ENCODE measurements at places on chromosomes 4 and X.
A peak's percentile ranks its signal among the peaks of the same experiment; 100 is the strongest.

- no peak for DNase-seq
Observed at GRCh38 chrX:77434962-77435361, 12.2 kb upstream of the FGF16 start.

DNA sequence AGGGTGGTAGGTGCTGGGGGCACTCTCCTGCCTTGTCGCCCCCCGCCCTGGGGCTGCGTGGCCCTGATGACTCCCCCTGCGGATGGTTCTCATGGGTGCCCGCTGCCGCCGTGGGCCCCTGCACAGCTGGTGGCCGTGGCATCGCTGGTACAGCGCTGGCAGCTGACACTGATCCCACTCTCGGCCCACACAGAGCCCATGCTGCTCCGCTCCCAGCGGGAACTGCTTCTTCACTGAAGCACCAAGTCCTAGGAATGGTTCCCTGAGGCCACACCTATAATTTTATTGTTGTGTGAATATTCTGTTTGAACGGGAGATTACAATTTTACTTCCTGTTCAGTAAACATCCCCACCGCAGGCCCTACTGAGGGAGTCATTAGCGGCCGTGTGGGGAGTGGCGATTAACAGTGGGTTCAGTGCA lies 138.6 kb upstream of the NKX1-1 start:
- DNase-seq = no peak

DNA sequence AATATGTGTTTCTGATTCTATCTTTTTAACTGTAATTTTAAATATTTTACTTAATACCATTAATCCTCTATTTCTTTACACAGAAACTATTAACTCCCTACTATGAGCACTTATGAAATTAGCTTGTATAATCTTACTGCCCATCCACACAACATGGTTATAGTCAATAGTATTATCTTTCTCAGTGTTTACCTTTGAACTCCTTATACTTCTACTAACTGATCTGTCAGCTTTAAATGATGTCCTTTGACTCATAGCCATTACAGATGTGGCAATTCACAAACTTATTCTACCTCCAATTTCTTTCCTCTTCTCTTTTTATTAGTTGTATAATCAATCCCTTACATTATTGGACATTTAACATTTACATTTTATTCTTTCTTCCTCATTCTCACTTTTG lies 5.5 kb downstream of the SEC31A start:
- DNase-seq = no peak

DNA sequence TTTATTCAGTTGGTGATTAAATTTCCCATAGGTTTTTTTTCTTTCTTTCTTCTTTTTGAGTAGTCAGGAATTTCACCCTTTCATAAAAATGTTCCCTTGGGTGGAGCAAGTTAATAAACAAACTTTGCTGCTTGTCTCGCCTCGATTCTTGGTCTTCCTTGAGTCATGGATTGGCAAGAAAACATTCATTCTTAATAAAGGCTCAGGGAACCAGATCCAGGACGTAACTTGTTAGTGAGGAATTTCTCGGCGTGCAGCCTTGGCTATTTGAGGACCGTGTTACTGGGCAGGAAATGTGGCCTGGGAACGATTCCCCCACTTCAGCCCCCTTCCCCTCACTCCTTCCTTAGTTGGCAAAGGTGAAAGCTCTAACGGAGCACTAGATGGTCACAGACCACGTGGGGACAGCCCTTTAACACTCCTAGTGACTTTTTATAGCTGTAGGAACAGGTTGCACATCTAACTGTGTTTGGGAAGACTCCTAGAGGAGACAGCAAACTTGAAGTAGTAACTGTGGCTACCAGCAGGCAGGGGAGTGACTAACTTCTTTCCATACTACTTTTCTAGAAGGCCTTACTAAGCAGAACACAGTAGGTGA lies 106.8 kb downstream of the UCHL1 start:
- DNase-seq = no peak

DNA sequence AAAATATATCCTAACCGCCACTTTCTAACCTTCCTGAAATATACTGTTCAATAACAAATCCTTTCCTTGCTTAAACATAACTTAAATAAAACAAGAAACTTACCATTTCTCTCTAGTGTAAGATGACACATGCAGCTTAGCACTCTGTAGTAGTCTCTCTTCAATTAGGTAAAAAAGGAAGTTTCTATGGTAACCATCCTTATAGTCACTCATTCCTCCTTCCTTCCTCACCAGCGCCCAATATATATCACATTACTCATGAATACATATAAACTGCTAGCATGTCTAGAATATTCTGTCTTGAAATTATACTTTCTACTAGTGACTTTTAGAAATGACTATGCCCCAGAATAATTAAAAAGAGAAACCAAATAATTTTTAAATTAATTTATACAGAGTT lies 112.2 kb downstream of the SNCA start:
- DNase-seq = no peak

DNA sequence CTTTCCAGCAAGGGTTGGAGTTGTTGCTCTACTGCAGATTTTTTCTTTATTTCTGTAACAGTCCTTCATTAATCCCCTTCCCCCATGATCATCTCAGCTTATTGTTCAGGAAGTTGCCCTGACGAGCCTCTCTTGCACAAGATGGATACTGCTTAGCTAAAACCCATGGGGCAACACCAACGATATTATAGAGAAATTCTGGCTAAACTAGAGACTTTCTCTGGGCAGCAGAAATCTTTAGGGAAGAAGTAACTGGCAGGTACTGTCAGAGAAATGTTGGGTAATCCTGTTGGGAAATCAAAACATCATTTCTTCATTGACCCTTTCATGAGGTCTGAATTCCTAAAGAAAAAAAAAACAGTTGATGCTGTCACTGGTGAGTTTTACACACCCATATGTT lies 921.3 kb downstream of the NLGN4X start:
- no peak for DNase-seq

DNA sequence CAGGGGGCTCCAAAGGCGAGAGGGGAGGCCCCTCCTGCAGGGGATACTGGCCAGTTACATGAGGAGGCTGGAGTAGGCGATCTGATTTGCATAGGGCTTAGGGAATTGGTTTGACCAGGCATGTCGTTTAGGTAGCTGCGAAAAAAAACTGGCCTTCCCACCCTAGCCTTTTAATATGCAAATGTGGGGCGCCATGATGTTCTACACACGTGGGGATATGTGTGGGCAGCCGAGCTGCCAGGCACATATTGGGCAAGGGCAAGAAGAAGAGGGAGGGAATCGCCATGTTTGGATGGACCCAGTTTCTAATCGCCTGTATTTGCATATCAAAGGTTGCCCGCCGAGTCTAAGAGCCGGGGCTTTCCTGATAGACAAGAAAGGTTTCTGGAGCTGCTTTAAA lies 121.3 kb downstream of the PRKX start:
- DNase-seq = no peak

- DNase-seq = no peak
Observed at GRCh38 chr4:3463556-3464348, 646 bp downstream of the DOK7 start.

- DNase-seq = no peak
Observed at GRCh38 chr4:186624951-186625350, 69.6 kb upstream of the MTNR1A start.

GRCh38 chrX:39969819-39970504 lies 127.8 kb downstream of the BCOR start:
- DNase-seq = no peak

- DNase-seq = no peak
Observed at GRCh38 chrX:109952050-109952449, 50.9 kb upstream of the TMEM164 start.

- DNase-seq = no peak
Observed at GRCh38 chr4:79864500-79865200, 208.4 kb downstream of the ANTXR2 start.

GRCh38 chr4:163895378-163896005 lies 401.0 kb downstream of the TMA16 start:
- DNase-seq = peak; percentile 2

DNA sequence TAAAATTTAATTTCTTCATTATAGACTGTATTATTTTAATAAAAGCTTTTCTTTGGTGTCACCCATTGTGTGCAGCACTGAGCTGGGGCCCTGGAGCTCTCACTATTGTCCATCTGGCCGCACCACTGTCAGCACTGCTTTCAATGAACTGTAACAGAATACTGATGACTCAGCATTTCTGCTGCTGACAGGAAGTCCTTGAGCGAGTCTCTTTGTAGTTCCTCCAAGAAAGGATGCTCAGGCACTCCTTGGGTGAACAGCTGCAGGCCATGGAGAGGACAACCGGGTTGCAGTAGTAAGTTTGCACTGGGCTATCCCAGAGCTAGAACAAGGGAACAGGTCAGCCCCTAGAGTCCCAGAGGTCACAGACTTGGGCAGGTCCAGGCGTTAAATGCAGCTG lies 81.6 kb downstream of the SORBS2 start:
- DNase-seq = no peak

DNA sequence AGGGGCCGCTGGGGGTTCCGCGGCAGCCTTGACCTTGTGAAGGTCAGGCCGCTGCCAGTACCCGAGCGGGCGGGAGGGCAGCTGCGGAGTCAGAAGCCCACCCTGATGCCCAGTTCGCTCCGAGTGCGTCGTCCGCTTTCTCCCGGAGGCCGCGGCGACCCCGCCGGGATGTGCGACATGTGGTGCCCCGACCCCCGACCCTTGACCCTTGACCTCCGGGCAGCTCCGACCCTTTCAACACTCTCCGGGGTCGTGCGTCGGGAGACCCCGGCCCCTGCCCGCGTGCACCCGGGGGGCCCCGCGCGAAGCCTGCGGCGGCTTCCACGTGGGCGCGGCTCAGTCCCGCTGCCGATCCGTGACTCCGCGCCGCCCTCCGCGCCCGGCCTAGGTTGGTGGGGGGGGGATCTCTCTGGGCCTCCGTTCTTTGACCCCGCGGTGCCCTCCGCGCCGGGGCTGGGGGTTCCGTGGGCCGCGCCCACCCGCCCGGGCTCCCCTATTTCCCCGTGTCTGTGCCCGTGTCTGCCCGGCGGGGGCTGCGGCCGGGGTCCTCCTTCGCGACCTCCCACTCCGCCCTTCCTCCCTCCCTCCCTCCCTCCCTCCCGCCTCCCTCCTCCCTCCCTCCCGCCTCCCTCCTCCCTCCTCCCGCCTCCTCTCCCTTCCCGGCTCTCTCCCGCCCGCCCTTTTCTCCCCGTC lies 609 bp upstream of the SLC25A6 start:
- no peak for DNase-seq

GRCh38 chr4:114019276-114019968 lies 40.0 kb upstream of the ARSJ start:
- no peak for DNase-seq

DNA sequence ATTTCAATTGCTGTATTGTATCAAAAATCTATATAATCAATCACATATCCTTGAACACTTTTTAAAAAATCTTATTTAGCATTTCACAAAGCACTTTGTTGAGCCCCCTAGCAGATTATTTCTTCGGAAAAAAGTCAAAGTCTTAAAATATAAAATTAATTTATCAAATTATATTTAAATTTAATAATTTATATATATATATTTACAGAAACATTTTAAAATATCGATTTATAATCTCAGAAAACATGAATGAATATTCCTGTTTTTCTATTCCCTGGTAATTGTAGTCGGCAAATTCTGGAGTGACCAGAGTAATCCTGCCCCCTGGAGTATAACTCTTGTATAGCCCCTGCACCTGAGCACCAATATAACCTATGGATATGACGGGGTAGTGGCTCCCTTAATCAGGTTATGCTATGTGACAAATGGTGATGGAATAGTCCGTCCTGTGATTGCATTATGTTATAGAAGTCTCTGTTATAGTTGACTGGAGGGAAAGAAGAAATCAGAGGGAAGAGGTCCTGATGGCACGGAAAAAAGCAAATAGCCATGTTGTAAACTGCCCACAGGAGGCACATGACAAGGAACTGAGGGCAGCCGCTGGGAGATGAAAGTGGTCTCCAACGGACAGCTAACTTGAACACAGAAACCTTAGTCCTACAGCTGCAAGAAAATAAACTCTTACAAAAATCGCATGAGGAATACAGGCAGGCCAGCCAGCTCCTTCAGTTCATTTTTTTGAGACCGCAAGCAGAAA lies 1092.3 kb downstream of the ARAP2 start:
- no peak for DNase-seq

- no peak for DNase-seq
Observed at GRCh38 chr4:156422576-156422975, 468.9 kb upstream of the CTSO start.

GRCh38 chr4:135269125-135269890 lies 1067.7 kb upstream of the PABPC4L start:
- DNase-seq = no peak

DNA sequence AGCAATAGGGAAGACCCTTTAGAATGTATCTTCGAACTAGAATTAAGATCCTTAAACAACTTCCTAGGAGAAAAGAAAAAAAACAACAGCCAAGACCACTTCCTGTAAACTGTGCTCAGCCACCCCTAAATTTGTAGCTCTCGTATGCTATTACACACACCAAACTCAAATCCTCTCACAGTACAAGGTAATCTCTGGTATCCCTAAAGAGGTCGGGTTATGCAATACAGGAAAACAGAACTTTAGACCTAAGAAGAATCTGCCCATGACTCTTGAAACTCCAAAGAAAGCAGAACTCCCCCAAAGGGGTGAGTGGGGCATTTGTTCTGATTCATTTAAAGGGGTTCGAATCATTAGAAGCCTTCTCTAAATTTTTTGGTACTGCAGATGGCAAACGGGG lies 170.9 kb upstream of the CASK start:
- DNase-seq = no peak

DNA sequence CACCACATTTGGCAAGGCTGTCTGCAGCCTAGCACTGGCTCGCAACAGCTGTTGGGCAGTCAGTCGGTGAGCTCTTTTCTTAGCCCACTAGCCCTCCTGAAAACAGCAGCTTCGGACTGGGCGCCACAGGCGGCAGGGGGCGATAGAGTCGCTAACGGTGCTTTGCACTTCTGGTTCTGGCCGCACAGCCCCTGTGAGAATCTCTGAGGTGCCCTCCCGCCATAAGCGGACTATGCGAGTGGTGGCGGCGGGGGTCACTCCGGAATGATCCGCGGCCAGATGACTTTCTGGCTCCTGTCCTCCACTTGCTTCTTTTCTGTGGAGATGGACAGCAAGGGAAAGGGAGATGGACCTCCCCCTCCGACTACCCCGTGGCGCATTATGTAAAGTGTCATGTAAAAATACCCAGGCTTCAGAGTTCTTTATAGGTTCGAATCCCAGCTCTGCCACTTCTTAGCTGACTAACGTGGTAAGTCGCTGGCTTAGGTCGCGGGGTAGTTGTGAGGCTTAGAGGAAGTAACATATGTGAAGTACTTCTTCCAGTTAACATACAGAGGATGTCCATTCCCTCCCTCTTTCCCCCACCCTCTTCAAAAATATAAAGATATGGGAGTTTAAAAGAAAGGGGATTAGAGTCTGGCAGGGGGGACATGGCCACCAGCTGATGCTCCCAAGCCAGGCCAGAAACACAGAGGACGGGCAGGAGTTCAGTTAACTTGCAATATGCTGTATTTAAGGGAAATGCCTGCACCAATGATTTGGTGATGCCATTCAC lies 11.0 kb downstream of the ARHGAP36 start:
- DNase-seq = no peak

- DNase-seq = no peak
Observed at GRCh38 chr4:146236216-146236615, 21.9 kb downstream of the REELD1 start.
